ENCODE measurements at places on chromosomes 4 and X.
A peak's percentile ranks its signal among the peaks of the same experiment; 100 is the strongest.

- no peak for DNase-seq
Observed at GRCh38 chr4:72352711-72353110, 216.3 kb downstream of the ADAMTS3 start.

DNA sequence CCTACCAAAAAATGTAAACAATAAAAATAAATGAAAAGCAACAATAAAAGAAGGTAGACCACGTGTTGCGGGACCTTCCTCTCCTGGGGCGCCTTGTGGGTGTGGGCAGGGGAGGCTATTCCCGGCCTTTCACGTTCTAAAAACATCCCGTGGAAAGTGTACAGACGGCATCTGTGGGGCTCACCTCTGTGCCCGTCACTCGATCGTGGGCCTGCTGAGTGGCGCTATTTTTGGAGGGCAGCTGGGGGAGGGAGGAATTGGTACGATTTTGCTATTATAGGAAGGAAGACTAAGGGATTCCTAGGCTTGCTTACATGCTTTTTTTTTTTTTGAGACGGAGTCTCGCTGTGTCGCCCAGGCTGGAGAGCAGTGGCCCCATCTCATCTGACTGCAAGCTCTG is 13.6 kb upstream of the PPP2R3B start:
- no peak for DNase-seq

DNA sequence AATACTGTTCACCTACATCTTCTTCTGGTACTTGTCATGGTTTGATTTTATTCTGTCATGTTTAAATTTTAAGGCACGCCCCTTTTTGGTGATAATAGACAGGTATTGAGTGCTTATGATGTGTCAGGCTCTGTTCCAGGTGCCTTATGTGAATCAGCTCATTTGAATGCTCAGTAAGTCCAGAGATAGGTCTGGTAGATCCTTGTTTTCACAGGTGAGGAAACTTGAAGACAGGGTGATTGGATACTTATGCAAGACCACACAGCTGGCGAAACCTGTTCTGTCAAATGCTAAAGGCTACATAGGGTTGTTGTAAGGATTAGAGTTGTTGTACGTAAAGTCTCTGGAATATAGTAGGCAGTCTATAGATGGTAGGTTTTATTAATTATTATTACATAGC is 9.6 kb upstream of the SLC25A14 start:
- no peak for DNase-seq

DNA sequence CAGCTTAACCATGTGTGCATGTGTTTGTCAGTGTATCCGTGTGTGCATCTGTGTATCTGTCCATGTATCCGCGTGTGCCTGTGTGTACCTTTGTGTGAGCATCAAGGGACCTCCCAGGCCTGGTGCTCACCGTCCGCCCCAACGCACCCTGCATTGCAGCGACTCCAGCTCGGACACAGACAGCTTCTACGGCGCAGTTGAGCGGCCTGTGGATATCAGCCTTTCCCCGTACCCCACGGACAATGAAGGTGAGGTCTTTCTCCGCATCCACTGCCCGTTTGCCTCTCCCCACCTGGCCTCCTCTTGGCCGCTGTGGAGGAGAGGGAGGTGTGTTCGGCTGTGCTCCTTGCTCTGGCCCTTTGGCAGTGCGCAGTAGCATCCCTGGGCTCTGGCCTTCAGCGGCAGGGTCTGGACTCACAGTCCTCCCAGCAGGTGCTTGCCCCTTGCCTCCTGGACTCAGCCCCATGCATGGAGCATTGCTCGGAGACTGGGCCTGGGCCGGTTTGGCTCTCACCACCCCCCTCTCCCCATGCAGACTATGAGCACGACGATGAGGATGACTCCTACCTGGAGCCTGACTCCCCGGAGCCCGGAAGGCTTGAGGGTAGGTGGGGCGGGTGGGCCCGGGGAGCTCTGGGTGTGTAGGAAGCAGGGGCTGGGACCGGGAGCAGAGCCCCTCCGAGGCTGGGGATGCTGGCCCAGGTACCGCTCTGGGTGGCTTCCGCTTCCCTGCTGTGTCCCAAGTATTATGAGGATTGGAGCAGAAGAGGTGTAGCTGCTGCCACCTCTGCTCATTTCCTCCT is 16.4 kb upstream of the ADD1 start:
- no peak for DNase-seq

- peak; percentile 91 for DNase-seq
Observed at GRCh38 chrX:130878350-130879341, 24.4 kb downstream of the ENOX2 start.

DNA sequence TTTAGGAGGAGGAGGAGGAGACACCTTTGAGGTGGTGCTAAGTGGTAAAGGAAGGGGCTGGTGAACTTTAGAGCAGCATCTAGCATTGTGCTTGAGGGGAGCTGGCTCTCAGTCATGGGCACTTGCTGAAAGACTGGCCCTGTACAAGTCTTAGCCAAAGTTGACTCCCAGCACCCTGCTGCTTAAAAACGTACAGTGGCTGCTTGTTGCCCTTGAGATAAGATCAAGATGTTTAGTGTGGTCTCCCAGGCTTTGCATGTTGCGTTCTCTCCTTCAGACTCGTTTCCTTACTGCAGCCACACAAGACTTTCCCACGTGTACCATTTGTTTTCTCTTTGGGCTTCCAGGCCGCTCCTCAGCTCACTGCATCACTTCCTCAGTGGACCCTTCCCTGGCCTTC is 1.8 kb downstream of the MED28 start:
- DNase-seq, result no peak

- no peak for DNase-seq
Observed at GRCh38 chr4:39687014-39687413, 10.9 kb upstream of the UBE2K start.

GRCh38 chrX:128931071-128931470 is 592.2 kb downstream of the SMARCA1 start:
- no peak for DNase-seq

DNA sequence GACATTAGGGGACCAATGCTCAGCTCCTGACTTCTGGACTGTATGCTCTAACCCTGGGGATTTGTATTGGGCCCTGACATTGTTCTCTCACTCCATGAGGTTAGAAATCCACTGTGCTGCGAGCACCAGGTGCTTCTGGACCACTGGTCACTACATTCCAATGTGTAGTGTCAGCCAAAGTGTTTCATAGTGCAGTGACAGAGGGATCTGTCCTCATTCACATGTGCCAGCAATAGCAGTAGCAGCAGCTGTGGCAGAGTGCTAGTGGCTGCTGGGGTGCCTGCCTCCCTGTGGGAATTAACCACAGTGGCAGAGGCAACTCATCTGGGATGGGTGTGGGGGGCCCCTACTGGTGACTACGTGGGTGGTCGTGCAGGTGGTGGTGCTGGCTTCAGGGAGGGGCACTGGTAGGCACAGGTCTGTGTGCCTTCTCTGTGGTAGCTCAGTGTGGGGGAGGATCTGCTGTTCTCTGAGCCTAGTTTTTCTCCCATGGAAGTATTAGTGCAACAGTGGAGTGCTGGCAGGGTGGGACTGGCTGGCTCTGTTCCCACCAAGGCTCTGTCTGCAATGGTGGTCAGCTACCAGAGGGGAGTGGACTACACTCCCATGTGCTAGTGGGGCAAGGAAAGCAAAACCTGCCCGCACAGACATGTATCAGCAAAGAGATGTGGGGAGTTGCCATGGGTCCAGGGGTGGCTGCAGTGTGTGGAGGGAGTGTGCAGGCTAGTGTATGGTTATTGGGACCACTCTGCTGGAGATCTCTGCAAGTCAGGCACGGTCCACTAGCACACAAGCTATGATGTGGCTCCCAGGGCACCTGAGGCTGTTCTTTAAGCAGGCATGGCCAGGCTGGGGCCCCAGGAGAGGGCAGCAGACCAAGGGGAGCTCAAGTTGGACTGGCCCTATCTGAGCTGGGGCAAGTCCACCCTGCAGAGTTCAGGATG is 78.5 kb downstream of the SCLT1 start:
- DNase-seq, result no peak

GRCh38 chrX:56726605-56727004 is 2.4 kb upstream of the NBDY start:
- DNase-seq, result peak; percentile 25

DNA sequence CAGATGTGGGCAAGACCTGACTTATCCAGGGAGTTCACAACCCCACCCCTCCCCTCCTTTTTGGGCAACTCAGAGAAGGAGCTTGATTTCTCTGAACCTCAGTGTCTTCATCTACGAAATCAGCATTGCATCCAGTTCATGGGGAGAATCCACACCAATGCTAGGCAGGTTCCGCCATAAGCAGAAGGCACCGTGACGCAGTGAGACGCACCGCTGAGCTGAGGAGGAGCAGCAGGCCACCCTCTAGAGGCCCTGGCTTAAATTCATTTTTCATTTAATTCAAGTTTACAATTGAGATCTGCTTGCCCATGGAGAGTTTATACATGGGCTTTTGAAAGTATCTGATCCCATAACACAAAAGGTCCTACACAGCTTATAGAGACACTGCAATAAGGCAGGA is 55.7 kb downstream of the CPZ start:
- no peak for DNase-seq

DNA sequence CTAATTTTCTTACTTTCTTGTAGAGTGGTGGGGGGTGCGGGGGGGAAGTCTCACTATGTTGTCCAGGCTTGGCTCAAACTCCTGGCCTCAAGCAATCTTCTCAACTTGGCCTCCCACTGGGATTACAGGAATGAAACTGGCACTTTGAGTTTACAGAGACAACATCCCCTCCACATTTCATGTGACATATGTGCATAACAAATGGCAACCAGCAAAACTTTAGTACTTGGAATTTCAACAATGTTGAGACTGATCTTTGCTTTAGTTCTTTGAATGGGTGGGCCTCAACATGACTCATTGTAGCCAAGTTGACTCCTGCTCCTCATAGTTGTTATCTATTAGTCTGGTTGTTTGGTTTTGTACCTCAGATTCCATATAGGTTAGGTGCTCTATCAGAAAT is 11.4 kb upstream of the FMR1 start:
- no peak for DNase-seq

DNA sequence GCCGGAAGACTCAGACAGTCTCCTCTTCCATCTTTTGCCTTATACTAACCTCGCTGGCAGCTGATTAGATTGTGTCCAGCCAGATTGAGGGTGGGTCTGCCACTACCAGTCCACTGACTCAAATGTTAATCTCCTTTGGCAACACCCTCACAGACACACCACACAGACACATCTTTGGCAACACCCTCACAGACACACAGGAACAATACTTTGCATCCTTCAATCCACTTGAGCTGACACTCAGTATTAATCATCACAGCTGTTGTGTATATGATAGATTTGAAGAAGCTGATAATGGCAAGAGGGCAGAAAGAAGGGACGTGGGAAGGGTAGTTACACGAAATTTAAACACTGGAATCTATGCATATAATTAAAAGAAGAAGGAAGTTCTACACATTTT is 139.5 kb downstream of the ANKRD50 start:
- no peak for DNase-seq

Data from fibroblast of skin of right quadriceps (primary cell).